WTC11 (cell line): ENCODE measurements at places on chromosomes 7 and 10. TPM values are rescaled to one million over a fixed set of nuclear protein-coding genes. Genes with fewer than 3 reads are reported as not detected.

GRCh38 chr10:97404044-97404443 lies 2.9 kb upstream of the RRP12 start:
- no peak for DNase-seq

GRCh38 chr10:102434394-102435132 lies 2.2 kb upstream of the CUEDC2 start:
- no peak for DNase-seq

GRCh38 chr7:92778972-92779371 lies 57.4 kb downstream of the CDK6 start:
- no peak for DNase-seq

GRCh38 chr10:33743429-33743857 lies 409.0 kb upstream of the NRP1 start:
- DNase-seq, result no peak

GRCh38 chr7:150738591-150739001 lies 1.4 kb downstream of the GIMAP5 start:
- DNase-seq, result no peak

- DNase-seq, result no peak
Observed at GRCh38 chr10:72066318-72067284, 21.8 kb downstream of the SPOCK2 start.

GRCh38 chr7:2197436-2198155 lies 35.1 kb downstream of the MAD1L1 start:
- no peak for DNase-seq

DNA sequence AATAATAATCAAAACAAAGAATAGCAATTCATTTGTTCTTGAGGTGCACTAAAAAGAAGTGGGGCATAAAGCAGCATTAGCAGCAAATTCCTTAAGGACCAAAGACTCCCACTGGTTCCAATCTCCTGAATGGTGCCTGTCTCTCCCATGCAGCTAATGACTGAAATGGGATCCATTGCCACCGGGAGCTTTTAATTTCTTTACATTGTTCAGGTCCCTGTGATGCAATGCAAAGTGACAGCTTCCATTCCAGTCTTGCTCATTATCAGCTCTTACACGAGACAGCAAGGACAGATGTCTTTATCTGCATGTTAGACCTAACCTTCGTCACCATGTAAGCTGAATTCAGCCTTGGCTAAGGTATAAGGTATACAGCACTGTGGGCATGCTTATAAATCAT lies 148.1 kb downstream of the POU6F2 start:
- DNase-seq, result no peak

- no peak for DNase-seq
Observed at GRCh38 chr10:109067031-109067430, 856.3 kb downstream of the XPNPEP1 start.

DNA sequence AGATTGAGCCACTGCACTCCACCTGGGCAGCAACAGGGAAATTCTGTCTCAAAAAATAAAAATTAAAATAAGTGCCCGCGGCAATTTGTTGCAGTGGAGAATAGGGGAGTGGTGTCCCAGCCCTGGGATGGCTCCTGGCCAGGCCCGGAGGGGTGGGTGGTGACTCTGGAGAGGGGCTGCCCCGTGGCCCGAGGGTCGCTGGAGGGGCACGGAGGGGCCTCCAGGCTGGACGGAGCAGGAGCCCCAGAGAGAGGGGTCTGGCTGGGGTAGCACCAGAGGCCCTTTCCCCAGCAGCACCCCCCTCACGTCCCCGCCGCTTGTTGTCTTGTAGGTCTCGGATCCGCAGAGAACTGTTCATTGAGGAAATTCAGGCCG lies 38.6 kb upstream of the SH2B2 start:
- no peak for DNase-seq

DNA sequence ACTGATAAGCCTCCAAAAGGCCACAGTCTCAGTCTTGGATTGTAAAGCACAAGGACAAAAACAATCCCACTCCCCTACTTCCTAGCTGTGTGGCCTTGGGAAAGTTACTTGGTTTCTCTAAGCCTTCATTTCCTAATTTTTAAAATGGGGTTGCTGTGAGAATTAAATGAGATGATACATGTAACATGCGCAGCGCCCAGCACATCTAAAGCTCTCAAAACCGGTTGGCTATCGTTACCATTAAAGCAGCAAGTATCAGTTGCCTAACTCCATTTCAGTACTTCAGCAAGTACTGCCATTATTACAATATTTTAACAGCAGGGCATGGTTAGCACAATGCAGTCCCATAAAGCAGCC lies 1.9 kb downstream of the NRCAM start:
- DNase-seq, result no peak

DNA sequence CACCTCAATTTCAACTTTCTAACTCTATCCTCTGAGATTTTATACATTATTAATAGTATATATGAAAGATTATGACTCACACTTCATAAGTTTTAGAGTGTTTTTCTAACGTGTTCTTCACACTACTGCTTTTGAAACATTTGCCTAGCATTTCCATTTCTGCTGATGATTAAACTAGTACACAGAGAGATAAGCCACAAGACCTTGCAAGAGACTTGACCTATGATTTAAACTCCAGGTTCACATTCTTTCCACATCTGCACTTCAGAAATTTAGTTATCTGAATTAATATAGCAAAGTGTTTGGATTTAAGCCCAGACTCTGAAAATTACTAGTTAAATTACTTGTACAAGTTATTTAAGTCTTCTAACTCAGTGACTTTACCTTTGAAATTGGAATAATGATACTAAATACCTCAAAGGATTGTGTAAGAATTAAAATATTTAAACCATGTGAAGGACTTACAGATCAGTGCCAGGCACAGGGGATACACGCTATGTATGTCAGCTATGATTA lies 66.6 kb downstream of the PCLO start:
- DNase-seq, result no peak

DNA sequence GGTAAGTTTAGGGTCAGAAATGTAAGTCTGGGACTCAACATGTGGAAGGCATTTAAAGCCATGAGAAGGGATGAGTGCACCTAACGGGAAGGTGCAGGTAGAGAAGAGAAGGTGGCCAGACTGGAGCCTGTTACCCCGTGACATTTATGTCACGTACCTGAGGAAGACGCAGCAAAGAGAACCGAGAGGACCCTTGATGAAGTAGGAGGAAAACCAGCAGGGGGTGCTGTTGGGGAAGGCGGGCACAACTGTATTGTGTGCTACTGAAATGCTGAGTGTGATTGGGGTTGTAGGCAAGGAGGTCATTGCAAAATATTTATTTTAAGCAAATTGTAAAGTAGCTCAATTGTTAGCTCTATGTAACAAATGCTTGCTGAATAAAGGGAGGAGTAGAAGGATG lies 338.2 kb upstream of the PRKCQ start:
- peak; percentile 57 for DNase-seq

DNA sequence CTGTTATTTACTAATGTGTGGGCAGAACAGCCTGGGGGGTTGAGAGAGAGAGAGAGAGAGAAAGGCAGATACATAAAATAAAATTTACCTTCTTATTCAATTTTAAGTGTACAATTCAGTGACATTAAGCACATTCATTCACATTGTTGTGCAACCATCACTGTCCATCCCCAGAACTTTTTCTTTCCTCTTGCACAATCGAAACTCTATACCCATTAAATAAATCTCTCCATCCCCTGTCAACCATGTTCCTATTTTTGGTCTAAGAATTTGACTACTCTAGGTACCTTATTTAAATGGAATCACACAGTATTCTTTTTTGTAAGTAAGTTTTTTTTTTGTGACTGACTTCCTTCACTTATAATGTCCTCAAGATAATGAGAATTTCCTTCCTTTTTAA lies 181.6 kb downstream of the SND1 start:
- DNase-seq, result no peak

- DNase-seq, result no peak
Observed at GRCh38 chr10:67127441-67127840, 201.6 kb downstream of the LRRTM3 start.

- DNase-seq, result no peak
Observed at GRCh38 chr10:60940446-60940845, 3.5 kb downstream of the RHOBTB1 start.

DNA sequence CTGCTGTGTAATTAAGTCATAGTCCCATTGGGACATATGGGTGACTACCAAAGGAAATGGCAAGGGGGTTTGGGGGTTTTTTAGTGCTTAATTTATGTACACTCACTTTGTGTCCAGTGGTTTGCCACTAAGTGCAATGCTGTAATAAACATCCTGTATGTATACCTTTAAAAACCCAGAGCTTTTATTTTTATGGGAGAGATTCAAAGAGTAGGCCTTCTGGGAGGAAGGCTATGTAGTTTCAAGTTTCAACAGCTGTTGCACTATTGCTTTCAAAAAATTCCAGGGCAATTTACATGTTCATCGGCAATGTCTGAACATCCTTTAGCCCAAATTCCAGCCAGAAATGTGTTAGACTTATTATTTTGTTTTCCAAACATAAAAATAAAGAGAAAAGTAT lies 744.7 kb downstream of the XPNPEP1 start:
- DNase-seq, result no peak

DNA sequence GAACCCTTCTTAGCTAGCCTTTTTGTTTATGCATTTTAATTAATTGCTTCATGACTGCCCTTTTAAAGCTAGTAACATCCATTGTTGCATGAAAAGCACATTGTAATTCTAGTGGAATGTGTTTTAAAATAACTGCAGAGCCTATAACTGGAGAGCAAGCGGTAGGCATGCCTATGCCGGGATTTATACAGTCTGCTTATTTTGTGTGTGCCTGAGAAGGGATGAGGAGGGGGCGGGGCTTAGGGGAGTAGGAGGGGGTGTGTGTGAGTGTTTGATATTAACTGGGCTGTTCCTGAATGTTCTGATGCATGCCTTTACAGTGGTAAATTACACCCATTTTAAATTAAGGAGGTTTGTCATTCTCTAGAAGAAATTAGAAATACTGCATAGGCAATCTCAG lies 208.1 kb downstream of the TCF7L2 start:
- DNase-seq, result no peak

DNA sequence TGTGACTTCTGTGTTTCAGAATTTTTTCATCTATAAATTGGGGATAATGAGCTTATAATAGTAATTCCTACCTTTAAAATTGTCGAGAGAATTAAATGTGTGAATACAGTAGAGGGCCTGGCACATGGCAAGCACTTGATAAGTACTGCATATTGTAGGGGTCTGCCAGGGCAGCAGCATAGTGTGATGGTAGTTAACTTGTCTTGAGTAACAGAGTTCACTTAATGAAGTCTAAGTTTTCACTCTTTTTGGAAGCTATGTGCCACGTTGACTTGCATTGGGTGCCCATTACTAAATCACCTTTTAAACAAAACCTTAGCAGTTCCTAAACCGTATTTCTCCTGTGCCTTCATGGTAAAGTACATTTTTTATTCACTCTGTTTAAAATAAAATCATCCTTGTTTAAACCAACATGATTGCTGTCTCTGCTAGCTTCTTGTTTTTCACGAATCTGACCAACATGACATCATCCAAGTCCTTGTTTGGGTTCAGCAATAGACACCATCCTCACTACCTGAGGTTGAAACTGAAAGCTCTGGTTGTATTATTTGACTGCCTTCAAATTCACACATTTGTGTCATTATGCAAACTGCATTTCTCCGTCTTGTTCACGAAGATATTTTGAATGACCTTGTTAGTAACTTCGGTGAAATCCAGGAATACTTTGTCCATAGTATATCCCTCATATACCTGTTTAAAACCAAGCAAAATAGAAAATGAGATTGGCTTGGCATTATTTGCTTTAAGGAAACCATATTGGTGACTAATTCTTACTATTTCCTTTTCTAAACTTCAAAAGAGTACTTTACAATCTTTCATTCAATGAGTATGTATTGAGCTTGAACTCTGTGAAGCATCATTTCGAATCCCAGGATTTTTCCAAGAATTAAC lies 340.2 kb downstream of the SUGCT start:
- DNase-seq, result no peak

DNA sequence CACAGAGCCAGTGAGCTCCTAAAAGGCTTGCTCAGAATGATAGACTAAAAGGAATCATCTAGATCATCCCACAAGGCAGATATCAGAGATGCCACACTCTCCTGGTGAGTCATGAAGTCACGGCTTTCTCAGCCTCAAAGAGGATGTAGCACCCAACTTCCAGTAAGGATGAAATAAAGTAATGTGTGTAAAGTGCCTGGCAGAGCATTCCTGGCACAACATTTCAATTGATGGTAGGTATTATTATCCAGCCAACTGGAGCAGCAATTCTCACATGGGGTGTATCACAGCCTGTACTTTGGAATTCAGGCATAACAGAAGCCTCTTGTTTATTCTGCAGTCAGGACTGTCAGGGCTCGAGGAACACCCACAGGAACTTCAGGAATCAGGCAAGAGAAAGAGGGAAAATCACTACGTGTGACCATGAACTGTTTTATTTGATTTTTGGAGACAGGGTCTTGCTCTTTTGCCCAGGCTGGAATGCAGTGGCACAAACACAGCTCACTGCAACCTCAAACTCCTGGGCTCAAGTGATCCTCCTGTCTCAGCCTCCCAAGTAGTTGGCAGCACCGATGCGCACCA lies 5.3 kb upstream of the NAT16 start:
- no peak for DNase-seq

- no peak for DNase-seq
Observed at GRCh38 chr7:132118641-132119040, 457.6 kb downstream of the PLXNA4 start.

- DNase-seq, result no peak
Observed at GRCh38 chr10:76353237-76353851, 921.9 kb downstream of the LRMDA start.

- DNase-seq, result no peak
Observed at GRCh38 chr7:138285129-138285528, 174.9 kb upstream of the TRIM24 start.

GRCh38 chr7:19932549-19933249 lies 159.3 kb upstream of the TMEM196 start:
- no peak for DNase-seq

DNA sequence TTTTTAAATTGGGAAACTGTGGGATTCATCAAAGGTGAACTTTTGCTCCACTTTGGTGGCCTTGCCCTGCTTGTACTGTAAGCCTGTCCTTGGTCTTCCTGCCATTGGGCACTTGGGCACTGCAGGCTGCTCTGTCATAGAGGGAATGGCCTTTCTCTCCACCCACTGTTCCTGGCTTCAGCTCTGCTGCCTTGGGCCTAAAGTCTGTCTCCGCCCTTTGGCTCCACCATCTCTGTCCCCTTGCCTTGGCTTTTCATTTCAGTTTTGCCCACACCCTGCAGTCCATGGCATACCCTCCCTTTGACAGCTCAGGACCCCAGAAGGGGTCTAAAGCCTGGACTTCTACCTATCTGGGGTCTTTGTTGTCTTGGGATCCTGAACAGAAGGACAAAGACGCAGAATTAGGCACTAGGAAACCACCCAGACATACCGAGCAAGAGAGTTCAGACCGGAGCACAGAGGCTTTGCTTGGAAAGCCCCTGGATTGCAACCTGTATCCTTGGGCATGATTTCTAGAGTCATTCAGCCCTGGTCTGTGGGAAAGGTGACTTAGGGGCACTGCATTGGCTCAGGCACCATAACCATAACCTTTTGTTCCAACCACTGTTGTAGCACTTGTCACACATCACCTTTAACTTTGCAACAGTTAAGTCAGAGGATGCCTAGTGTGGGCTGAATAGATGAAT lies 5.2 kb upstream of the ARHGAP22 start:
- no peak for DNase-seq

DNA sequence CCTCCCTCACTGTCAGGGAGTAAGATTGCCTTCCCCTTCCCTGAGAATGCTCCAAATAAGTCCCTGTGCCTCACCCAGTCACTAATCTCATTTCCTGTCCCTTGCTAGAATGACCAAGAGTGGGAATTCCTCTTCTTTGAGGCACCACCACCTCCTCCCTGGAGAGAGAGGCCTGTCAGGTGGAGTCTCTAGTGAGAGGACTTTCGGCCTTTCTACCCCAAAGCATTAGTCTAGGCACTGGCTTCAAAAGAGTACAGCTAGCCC lies 145.0 kb downstream of the PTPN20 start:
- DNase-seq, result no peak

The RALA gene
- 57.3 to 59.8 TPM (median 59.3 TPM) in 3 replicates for total RNA-seq

The AP1S1 gene
- total RNA-seq, result 60.7 to 80.0 TPM (median 78.2 TPM) in 3 replicates

The CACNA2D1 gene
- 21.9 to 33.3 TPM (median 22.9 TPM) in 3 replicates for total RNA-seq

The NKX1-2 gene
- 30.8 to 57.7 TPM (median 31.0 TPM) in 3 replicates for total RNA-seq

The PNLIPRP2 gene
- total RNA-seq, result 0.28 to 0.76 TPM (median 0.57 TPM) in 3 replicates
